ENCODE measurements at places on chromosomes 1 and 21.

DNA sequence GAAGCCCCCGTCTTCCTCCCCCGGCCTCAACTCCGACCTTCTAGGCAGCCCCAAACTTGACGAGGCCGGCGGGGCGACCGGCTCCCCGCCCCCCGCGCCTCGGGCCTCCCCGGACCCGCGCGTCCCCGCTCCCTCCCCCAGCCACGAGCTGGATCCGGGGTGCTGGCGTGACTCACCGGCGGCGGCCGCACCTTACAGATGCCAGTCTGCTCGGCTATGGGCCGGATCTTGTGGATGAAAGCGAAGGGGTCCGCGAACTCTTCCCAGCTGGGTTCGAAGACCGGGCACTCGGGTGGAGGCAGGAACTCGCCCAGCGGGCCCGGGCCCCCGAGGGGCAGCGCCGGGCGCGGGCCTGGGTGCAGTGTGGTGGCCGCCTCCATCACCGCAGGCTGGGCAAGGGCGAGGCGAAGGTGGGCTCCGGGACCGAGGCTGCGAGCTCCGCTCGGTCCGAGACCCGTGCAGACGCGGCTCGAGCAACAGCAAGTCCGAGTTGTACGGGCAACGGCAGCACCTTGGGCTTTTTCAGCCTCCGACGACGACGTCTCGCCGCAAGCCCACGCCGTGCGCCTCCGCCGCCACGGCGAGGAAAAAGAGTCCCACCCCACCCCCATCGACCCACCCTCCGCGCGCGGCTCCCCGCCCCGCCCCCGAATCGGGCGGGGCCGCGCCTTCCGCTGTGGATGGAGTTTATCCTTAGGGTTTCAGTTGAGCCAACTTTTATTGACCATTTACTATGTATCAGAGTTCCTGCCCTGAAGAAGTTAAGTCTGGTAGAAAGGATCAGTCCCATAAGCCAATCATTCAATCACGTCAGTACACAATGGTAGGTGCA lies at the start of gene KDM5B:
KDM5B (minus strand) TSS at position 496 of the 832 bp plus-strand sequence; CDS start at position 380, 116 bp downstream.
- no peak for DNase-seq

DNA sequence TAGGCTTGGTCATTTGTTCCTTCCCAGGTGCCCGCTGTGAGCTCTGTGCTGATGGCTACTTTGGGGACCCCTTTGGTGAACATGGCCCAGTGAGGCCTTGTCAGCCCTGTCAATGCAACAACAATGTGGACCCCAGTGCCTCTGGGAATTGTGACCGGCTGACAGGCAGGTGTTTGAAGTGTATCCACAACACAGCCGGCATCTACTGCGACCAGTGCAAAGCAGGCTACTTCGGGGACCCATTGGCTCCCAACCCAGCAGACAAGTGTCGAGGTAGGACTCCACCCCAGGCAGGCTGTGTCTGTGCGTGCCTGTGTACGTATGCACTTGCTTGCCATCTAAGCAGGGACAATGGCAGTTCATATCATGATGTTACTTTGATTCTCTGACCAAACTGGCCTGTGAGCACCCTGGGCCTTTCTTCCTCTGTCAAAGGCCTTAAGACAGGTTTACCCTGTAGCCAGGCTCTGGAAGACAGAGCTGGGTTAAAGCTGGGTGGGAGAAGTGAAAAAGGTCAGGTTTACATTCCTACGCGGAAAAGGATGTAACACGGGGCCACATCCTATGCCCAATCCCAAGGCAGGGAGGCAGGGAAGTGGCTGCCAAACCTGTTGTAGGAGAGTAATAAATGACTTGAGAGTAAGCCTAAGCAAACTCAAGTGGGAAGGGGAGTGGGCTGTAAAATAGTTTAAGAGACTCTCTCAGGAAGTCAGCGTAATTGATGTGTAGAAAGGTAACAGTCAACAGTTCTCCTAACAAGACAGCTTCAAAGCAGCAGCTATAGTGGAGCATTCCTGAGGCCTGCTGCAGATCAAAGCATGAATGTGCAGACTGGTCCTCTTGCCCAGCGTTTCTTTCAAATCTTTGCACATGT lies 42.5 kb downstream of the LAMC2 start:
- no peak for DNase-seq

DNA sequence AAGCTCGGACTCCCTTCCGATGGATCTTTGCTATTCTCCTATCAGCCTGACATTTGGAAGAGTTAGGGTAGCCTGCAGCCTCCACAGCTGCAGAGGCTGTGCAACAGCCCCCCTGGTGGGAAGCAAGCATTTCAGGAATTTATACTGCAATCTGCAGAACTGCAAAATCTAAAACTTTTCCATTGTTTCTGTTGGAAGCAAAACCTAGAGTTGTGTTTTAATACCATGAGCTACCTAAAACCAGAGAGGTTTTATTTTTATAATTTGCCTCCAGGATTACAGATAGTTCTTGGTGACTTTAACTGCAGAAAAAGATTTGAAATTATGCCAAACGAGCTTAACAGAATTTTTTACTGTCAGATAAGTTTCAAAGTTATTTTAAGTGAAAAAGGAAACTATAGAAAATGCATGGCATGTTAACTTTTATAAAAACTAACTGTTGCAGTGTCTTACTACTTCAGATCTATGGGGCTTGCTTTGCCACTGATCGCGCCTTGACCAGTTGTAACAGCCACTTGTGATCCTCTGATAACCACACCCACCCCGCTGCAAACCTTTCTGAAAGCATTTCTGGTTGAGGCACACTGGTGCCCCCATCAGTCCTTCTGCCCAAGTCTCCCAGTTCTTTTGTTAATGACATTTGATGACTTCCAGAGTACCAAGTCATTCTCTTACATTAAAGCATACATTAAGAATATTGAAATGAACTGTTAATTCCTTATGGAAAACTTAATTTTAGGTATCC lies 64.8 kb downstream of the PRDM2 start:
- DNase-seq = no peak

DNA sequence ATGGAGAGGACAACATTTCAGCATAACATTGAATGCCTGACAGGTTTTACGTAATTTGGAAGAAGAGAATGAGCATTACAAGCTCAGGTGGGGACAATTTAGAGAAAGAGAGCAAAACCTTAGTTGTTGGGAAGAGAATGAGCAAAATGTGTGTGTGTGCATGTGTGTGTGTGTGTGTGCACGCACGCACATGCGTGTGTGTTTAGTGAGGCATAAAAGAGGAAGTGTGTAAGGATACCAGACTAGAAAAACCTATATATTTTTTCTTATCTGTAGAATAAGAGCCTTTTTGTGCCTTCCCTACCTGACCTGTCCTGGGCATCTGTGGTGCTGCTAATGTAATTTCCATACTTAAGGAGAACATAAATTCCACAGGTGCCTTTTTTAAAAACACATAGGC lies 99.0 kb upstream of the PLXNA2 start:
- DNase-seq = no peak

- no peak for DNase-seq
Measured at GRCh38 chr1:228904222-228904621, 168.9 kb downstream of the RHOU start.

DNA sequence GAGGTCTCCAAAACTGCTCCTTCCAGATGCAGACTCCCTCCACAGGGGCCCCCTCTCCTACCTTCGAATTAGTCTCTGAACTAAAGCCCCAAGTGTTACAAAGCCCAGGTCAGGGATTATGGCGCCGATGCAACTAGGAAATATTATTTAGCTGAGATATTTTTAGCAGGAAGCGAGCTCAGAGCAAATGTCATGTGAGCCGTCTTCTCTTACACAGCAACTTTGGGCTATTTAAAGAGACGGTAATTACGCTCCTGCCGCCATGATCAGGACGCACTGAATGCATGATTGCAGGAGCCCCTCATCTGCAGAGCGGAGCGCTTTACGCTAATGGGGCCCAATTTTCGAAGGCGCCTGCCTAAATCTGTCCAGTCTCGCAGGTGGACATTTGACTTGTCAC lies 55.3 kb upstream of the TARDBP start:
- no peak for DNase-seq

- no peak for DNase-seq
Measured at GRCh38 chr1:86787621-86788020, 83.2 kb downstream of the SH3GLB1 start.

GRCh38 chr1:111082421-111083203 lies 57.3 kb downstream of the DRAM2 start:
- DNase-seq = no peak

DNA sequence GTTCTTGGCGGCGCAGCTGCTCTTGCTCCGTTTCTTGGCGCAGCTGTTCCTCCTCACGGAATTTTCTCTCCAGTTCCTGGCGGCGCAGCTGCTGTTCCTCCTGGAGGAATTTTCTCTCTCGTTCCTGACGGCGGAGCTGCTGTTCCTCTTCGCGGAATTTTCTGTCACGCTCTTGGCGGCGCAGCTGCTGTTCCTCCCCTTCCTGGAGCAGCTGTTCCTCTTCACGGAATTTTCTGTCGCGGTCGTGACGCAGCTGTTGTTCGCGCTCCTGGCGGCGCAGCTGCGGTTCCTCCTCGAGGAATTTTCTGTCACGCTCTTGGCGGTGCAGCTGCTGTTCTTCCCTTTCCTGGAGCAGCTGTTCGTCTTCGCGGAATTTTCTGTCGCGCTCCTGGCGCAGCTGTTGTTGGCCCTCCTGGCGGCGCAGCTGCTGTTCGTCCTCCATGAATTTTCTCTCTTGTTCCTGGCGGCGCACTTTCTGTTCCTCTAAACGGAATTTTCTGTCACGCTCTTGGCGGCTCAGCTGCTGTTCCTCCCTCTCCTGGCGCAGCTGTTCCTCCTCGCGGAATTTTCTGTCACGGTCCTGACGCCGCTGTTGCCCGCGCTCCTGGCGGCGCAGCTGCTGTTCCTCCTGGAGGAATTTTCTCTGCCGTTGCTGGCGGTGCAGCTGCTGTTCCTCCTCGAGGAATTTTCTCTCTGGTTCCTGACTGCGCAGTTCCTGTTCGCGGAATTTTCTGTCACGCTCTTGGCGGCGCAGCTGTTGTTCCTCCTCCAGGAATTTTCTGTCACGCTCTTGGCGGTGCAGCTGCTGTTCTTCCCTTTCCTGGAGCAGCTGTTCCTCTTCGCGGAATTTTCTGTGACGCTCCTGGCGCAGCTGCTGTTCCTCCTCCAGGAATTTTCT lies 7.0 kb downstream of the TCHH start:
- DNase-seq = no peak

DNA sequence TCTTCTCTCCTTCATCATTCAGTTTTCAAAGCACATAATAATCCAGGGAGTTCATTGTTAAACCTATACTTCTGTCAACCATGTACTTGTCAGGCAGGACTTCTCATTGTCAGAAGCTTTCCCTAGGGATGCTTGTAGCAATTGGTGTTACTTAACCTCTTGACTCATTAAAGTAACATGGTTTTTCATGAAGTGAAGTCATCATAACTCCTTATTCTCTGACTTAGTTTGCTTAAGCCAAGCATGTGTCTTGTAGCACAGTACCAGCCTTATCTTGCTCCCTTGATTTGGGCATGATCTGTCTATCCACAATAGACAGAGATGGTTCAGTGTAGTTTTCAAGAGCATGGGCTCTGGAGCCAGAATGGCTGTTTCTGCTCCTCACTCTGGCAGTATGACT lies 45.3 kb downstream of the LRIG2 start:
- DNase-seq = no peak

DNA sequence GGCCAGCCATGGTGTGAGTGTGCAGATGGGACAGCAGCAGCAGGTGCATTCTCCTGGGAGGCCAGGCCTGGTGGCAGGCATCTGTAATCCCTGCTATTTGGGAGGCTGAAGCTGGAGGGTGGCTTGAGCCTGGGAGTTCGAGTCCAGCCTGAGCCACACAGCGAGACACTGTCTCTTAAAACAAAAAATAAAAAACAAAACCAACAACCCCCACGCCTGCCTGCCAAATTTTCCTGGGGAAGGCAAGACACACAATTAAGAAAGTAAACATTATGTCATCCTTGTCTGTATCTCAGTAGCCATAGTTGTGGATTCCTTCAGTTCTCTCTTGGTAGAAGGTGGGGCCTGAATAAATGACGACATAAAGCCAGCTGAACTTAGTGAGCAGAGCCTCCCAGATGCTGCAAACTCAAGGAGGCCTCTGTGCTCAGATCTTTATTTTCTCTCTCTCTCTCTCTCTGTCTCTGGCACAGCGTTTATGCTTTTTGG lies 57.6 kb upstream of the CD34 start:
- no peak for DNase-seq

GRCh38 chr1:243943671-243944428 lies 93.8 kb upstream of the AKT3 start:
- DNase-seq = no peak

DNA sequence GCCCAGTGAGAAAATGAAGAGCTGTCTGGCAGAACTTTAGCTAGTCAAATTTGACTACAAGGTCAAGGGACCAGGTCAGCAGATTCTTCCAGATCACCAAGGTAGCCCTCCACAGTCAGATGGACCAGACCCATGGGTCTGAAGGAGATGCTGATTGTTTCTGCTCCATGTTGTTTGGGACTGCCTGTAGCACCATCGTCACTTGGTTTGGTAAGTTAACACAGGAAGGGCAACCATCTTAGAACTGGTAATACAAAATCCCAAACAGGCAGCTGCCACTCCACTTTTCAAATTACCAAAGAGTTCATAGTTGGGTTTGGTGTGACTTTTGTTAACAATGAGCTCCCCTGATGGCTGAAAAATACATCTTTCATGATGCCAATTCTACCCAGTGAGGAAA lies 9.0 kb downstream of the ITPKB start:
- DNase-seq = no peak

GRCh38 chr1:17986156-17986555 lies 121.4 kb upstream of the IGSF21 start:
- DNase-seq = no peak
